Caudate nucleus (tissue), 63 donors: ENCODE measurements at places on chromosomes 2 and 18.

DNA sequence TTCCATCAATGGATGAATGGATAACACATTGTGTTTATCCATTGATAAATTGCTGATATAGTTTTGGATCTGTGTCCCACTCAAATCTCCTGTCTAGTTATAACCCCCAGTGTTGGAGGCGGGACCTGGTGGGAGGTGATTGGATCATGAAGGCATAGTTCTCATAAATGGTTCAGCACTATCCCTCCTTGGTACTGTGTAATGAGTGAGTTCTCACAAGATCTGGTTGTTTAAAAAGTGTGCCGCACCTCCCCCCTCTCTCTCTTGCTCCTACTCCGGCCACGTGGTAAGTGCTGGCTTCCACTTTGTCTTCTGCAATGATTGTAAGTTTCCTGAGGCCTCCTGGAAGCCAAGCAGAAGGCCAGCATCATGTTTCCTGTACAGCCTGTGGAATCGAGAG is 23.9 kb upstream of the SPATA3 start:
- no peak for DNase-seq

- peak; percentile 15 for DNase-seq
These were observed 297.2 kb downstream of the NDUFA10 start for GRCh38 chr2:239727776-239728600.

- DNase-seq: no peak
These were observed 31.8 kb downstream of the AGFG1 start for GRCh38 chr2:227503433-227504406.

DNA sequence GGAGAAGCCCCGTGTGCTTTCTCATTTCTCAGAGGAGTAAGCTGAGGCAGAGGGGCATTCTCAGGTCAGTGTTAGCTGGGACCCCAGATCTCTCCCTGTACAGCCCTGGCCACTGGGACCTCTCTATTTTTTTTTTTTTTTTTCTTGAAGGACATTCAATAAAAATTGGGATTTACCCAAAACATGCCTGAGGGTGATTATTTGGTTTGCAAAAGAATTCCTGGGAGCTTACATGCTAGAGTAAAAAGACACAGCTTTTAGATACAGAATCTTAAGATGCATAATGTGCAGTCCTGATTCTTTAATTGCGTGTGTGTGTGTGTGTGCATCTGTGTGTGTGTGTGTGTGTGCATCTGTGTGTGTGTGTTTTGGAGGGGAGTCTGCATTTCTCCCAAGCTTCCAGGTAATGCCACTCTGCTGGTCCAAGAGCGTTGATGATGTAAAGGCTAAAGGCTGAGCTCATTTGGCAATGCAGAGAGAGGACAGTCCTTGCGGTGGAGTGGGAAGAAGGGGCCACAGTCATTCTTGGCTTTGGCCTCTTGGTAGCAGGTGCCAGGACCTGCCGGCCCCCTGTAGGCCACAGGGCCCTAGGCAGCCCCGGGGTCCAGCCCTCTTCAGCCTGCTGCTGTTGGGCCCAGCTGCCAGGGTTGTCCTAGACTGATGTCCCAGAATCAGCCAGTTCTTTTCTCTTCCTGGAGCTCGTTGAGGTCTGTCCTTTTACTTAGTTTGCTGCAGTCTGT is 74.1 kb upstream of the MCFD2 start:
- no peak for DNase-seq

- no peak for DNase-seq
These were observed 26.2 kb downstream of the NCOA1 start for GRCh38 chr2:24517247-24517646.

DNA sequence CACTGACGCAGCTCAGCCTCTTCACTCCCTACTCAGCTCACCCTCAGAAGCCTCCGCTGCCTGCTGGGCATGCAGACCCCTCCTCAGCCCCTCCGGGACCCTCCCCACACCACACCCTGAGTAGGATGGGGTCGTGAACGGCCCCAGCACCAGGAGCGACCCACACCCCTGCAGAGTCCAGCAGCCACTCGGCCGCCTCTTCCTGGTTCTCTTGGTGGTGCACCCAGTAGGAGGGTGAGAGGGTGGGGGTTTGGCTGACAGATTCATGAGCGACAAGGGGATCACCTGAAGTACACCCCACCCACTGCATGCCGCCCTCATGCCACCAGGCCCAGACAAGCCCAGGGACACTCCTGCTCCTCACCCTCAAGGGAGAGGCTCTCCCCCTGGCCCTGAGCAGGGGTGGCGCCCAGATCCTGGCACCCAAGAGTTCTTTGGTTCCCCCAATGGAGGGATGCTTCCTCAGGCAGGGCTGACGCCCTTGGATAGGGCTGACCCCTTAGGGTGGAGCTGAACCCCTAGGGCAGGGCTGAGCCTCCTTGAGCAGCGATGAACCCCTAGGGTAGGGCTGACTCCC is 76.6 kb upstream of the GPC1 start:
- DNase-seq: no peak

GRCh38 chr18:23634692-23635091 is 28.0 kb downstream of the ANKRD29 start:
- no peak for DNase-seq

DNA sequence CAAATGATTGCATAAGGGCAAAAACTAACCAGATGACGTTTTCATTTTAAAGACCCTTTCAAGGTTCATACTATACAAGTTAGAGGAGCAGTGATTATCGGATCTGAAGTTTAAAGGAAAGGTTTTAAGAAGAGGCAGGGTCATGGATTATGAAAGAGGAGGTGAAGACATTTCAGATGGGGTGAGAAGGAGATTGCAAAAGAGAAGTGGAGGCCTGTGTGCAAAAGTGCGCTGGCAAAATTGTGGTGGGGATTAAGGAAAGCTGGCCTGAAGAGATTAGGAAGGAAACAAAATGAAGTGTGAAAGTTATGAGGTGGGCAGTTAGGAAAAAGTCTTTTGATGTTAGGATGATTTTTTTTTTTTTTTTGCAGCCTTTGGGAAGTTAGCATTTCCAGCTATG is 935.7 kb upstream of the FAM98A start:
- DNase-seq: no peak

DNA sequence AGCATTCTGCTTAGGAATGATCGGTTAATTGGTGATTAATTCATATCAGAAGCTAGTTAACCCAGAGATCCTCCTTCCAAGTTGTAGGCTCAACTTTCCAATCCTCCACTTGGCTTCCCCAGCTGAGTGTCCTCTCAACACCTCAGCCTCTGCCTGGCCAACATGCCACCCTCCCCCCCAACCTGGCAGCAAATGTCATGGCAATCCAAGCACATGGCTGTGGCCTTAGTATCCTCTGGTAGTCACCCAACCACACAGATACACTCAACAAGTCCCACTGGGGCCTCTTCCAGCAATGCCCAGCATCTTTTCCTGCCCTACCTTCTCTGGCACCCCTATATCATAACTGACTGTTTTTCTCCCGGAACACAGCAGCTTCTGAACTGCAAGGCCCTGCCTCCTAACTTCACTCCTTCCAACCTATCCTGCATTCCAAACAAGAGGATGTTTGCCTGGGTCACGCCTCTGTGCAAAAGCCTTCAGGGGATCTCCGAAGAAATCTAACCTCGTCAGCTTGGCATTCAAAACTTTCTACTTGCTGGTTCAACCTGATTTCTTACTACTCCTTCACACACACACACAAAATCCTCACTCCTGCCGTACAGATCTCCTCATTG is 195.0 kb downstream of the CYP26B1 start:
- no peak for DNase-seq

DNA sequence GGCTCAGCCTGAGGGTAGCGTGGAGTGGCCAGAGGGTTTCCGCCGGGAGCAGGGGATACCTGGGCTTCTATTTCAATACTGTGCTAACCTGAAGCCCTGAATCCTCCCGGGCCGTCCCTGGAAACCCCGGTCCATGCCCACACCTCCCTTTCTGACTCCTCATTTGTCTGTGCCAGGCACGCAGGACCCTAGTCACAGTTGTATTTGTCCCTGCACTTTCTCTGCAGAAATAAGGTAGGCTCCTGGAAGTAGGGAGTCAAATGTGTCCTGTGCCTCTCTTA is 418.8 kb upstream of the HS6ST1 start:
- no peak for DNase-seq

GRCh38 chr2:172655091-172655837 is 80.4 kb upstream of the RAPGEF4 start:
- no peak for DNase-seq

- DNase-seq: no peak
These were observed 366.9 kb upstream of the SLC14A2 start for GRCh38 chr18:45248240-45248903.

GRCh38 chr2:203811491-203812221 is 55.9 kb upstream of the CTLA4 start:
- DNase-seq: no peak

GRCh38 chr2:85770369-85770768 is 16.6 kb downstream of the ATOH8 start:
- no peak for DNase-seq

DNA sequence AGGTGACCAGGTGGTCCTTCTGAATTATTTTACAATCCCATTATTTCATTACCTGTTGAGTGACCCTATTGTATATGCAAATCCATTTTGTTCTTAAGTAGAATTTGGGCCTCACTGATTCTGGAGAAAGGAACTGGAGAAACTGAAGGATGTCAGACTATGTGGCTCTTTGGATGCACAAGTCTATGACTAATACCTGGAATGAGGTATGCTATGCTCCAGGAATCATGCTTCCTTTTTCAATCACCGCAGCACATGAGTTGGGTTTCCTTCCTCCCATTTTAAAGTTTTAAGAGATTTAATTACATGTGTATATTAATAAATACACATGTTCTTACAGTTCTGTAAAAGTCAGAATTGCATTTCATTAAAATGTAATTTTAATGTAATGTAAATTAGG is 253.9 kb upstream of the VWC2L start:
- DNase-seq: no peak

- DNase-seq: no peak
These were observed 25.1 kb downstream of the ASXL2 start for GRCh38 chr2:25853038-25853638.

GRCh38 chr18:23265682-23266399 is 130.6 kb downstream of the CABLES1 start:
- no peak for DNase-seq

DNA sequence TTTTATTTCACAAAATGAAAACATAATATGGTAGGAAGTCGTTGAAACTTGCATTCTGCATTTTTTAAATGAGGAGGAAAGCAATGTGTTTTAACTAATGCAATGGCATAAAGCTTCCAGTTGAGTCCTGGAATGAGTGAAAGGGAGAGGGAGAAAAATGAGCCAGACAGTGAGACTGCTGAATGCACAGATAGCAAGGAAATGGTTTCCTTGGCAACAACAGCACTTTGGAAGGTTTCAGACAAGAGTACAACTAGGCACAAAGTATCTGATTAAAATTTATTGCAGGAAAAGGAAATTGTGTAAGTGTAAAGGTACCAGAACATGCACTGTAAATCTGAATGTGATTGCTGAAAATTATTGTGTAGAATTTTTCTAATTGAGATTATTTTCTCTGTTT is 320.1 kb upstream of the KYNU start:
- DNase-seq: no peak

DNA sequence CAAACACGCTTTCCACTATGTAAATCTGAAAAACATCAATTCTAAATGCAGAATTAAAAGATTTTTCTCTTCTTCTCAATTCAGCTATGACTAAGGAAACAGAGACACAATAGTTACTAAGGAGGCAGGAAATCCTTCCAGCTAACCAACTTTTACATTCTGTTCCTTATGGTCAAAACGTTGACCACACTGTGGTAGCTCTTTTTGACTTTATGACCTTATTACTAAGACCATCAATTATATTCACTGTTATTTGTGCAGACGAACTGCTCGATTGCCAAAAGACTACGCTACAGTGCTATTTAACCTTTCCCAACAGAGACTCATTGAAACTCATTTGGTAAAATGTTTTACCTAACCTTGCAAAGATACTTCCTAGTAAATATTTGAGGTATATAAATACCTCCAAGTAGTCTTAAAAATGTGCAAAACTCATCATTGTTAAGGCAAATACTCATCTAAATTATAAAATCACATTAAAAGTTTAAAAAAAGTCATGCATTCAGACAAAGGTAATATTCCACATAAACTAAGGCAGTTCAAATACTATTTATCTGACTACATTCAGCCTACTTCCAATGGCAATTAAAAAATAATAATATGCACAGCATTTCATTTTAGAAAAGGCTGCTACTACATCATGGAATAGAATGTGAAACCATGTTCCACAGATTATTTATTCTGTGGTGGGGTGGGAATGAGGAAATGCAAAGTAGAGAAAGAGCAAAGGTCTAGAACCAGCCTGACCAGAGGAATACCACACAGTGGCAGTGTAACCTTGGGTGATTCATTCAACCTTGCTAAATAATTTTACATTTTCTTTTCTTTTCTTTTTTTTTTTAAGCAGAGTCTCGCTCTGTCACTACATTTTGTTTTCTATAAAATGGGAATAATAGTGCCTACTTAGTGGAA is 139.9 kb downstream of the THADA start:
- no peak for DNase-seq

- DNase-seq: no peak
These were observed 3.1 kb downstream of the ADAM17 start for GRCh38 chr2:9552219-9553178.

DNA sequence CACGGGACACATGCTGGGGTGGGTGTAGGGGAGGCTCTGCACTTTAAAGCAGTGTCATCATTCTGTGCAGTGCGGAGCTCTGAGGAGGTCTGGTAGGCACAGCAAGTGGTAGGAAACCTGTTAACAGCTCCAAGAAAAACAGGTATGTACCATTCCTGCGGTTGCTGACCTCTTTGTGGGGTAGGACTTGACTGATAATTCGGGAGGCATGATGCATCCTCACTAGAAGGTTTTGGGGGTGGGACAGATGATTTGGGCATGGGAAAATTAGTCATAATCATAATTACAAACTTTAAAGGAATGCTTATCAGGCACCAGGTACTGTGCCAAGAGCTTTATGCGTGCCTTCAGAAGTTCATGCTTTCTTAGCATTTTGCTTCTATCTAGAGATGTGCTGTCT is 9.7 kb downstream of the DOK1 start:
- no peak for DNase-seq

GRCh38 chr2:148930046-148930775 is 55.2 kb downstream of the KIF5C start:
- DNase-seq: no peak

DNA sequence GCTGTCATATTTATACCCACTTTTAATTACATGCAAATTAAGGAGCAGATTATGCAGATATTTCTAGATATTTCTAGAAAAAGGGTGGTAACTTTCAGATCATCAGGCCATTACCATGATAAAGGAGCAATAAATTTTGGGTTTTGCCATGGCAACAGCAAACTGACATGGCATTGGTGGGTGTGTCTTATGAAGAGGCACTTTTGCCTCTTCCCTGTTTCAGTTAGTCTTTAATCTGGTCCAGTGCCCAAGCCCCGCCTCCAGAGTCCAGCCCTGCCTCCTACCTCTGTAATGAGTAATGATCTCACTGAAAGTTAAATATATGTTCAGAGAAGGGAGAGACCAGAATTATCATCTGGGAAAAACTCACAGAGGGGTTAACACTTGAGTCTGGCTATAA is 124.8 kb downstream of the SCG2 start:
- no peak for DNase-seq
